ENCODE measurements at places on chromosomes 5 and 9. TPM values are rescaled to one million over a fixed set of nuclear protein-coding genes. Genes with fewer than 3 reads are reported as not detected.

Gene ARHGEF28
- total RNA-seq: 15.1 TPM

GRCh38 chr9:88759364-88759763 is 224.4 kb downstream of the NXNL2 start:
- no peak for DNase-seq

DNA sequence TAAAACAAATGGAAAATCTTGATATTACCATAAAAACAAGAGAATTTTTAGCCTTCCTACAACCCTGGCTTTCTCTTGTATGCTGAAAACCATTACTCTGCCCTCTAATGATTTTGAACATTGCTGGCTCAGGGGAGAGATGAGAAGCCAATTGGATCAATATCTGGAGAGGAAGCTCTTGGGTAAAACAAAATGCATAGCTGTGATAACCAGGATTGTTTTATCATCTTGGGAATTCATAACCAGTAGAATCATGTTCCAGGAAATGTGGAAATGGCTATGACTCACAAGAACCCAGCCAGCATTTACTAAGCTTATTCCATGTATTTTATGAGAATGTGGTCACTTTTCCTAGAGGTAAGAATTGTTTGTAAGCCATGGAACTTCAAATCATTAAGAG is 51.1 kb upstream of the CTNND2 start:
- DNase-seq: no peak

GRCh38 chr9:4667681-4668080 is 1.4 kb upstream of the SPATA6L start:
- no peak for DNase-seq

Gene PCDHGB3
- total RNA-seq: 14.4 TPM

GRCh38 chr5:66010476-66010875 is 84.1 kb downstream of the ERBIN start:
- no peak for DNase-seq

Gene CTXN3
- not detected for total RNA-seq

DNA sequence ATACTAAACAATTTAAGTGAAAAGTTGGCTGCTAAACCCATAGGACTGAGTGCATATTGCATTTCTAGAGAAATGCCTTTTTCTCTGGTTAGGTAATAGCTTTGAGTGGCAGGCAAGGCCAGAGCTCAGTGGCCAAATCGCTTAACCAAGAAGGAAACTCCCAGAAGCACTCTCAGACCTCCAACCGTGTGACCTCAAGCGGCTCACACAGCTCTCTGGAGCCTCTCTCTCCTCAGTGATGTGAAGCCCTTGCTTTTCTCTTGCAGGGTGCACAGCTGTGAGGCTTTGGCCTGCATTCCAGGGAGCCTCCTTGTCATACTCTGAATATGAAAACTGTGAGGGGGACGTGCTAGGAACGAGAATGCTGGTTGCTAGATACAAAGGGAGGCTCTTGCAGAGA is 106.7 kb downstream of the INSYN2B start:
- DNase-seq: no peak
